ENCODE measurements at places on chromosomes 11 and 22.

GRCh38 chr11:31805037-31805628 lies 6.0 kb downstream of the PAX6 start:
- DNase-seq, result no peak

DNA sequence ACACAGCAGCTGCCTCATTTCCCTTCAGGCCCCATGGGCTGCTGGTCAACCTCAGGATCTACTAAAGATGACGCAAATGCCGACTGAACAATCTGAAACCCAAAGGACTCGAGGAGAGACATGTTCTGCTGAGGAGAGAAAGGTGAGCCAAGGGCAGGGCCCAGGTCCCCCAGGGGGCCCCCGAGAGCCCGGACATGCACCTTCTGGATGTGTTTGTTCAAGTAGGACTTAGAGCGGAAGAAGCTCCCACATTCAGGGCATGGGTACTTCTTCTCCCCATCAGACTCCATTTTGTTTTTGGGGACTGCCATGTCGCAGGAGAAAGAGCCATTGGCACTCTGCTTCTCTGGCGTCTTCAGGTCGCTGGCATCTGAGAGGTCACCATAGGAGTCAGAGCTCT lies 19.3 kb downstream of the PATZ1 start:
- DNase-seq, result no peak

GRCh38 chr11:62217191-62217748 lies 8.8 kb downstream of the SCGB2A1 start:
- DNase-seq, result no peak

DNA sequence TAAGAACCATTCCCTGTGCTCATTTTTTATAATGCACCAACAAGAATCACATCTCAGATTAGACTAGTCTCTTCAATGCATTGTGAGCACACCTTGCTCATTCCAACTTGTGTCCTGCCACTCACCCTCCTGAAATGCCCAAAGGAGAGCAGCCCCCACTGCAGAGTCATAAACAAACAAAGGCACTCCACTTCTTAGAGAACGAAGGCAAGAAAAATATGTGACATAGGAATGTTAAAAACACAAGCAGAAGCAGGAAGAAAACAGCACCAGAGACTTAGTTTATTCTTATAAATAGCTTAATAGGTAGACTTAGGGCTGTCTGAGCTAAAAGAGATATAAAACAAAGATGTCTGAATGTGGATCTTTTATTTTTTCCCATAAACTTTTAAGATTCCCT lies 57.2 kb downstream of the GUCY1A2 start:
- DNase-seq, result no peak

DNA sequence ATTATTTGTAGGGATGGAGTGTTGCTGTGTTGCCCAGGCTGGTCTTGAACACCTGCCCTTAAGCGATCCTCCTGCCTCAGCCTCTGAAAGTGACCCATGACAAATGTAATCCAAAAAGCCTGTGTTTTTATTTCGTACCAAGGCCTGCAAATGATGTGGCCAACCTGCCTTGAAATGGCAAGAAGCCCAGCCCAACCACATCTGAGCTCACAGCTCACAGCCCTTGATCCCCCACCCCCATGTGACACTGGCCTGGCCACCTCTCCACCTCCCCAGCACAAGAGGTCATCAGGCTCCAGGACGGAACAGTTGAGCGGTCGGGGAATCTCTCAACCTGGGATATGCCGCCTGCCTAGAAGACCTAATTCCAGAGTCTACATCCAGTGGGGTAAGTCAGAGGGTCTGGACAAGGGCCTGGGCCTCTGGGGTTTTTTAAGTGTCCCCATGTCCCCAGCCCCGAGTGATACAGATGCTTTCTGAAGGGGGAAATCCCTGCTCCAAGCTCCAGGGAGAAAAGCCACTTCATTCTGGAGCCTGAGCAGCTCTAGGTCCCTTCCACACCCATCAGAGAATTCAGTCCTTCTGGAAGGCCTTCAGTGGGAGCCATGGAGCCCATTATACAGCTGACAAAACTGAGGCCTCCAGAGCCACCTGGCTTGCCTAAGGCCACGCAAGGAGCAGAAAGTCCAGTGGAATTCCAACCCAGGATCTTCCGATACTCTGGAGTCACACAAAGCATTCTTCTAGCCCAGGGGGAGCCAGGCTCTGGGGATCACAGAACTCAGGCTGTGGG lies 70.7 kb downstream of the MN1 start:
- DNase-seq, result no peak

DNA sequence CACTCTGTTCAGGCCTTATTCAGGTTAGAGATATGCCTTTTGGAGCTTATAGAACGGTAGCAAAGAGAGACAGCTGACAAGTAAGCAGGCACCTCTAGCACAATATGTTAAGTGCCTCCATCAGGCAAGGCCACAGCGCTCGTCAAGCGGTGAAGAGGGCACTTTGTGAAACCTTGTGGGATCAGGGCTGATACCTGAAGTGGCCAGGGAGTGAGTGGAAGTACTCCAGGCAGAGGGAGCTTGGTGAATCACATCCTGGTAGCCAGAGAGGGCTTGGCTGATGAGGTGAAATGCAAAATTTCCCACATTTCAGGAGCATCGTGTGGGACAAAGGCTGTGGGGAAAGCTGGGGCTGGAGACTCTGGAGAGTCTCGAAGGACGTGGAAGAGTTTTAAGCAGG lies 87.4 kb downstream of the PKNOX2 start:
- no peak for DNase-seq

GRCh38 chr22:43985532-43985931 lies 30.3 kb downstream of the SAMM50 start:
- no peak for DNase-seq

DNA sequence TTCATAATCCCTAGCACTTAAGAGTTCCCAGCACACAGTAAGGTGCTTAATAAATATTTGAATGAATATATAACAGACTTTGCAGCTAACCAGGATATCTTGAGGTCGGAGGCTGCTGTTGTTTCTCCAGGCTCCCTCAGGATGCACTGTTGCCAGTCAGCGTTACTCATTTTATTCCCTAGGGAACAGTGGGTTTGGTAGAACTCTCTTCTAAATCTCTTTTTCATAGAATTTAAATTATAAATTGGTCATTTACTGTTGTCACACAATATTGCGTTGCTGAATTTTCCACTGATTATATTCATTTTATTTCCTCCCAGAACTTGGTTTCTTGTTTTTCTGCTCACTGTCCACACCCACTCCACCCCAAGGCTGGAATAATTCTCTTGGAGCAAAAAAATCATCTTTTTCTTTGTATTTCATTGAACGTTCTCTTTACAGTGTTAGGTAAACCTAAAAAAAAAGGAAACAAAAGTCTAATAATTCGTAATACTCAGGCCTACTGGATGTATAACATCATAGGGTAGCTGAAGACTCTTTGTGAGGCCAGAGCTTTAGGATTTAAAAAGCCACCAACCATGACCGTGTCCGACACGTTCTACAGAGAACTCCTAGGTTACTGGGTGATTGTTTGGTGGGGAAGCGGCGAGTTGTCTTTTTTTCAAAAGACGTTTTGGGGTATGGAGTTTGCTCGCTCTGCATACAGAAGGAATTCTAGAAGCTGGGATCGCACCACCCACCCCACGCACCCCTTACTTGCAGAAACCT lies 766 bp upstream of the CAPRIN1 start:
- no peak for DNase-seq

DNA sequence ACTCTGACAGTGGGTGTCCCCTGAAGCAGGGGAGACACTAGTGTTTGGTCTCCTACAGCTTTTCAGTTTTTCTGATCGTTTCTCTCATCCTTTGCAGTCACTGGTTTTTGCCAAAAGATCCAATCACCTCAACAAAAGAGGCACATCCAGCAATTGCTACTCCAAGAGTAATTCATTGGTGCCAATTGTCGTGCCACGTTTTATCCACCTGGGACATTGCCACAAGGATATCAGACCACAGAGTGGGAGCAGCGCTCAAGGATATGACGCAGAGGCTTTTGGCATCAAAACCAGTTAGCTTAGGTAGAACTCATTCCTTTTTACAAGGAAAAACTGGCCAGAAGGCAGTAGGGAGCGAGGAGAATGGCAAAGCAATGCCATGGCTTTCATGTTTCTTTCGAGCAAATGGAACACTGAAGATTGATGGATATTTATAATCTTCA lies 40.9 kb upstream of the BLID start:
- peak; percentile 53 for DNase-seq

DNA sequence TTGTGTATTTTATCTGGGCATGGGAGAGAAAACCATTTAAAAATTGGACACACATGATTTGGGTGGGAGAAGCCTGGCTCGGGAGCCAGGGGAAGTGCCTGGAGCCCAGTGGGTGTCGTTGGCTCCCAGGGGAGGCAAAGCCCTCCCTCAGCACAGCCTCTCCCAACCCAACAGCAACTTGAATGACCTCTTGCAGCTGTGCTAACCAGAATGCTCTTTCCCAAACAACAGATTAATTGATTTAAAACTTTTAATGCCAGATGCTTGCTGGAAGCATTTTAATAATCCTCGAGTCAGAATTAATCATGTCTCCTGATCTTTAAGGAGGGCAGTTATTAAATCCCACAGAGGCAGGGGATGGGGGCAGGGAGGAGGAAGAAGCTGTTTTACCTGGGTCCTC lies 401.6 kb downstream of the BUD13 start:
- DNase-seq, result no peak

- DNase-seq, result no peak
These were observed 1.0 kb downstream of the KIAA1671 start for GRCh38 chr22:24953384-24954113.

DNA sequence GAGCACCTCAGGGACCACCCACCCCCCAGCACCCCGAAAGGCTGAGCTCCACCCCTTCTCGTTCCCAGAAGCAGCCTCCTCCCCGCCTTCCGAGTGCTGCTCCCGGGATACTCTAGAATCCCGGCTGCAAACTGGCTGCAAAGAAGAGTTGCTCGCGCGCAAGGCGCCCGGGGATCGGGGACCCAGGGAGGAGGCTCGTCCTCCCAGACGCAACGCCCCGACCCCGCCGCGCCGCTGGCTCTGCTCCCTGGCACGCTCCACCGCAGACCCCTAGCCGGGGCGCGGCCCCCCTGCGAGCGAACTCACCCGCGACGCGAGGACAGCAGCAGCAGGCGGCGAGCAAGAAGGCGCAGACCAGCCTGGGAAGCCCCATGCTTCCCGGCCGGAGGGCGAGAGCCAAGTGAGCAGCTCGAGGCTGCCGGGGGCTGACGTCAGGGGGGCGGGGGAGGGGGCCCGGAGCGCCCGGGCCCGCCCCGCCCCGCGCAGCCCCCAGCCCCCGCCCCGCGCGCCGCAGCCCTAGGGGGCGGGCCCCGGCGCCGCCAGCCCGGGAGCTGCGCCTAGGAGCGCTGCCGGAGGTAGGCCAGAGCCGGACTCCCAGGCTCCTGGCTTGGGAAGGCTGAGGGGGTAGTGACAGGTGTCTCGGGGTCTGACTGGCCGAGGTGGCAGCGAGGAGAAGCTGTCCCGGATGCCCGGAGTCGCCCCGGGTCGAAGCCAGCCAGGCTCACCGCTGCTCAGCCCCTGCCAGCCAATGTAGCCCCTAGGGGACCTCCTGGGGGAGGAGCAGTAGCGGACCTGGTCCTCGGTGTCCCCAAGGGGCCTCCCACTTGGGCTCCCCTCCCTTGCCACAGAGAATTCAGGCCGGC lies at the start of gene MCAM:
TSS of gene MCAM (minus strand) at position 402 of the 863 bp plus-strand sequence. CDS start at position 373, 29 bp downstream.
- peak; percentile 31 for DNase-seq

- no peak for DNase-seq
These were observed 9.0 kb downstream of the CDON start for GRCh38 chr11:126053415-126054286.

DNA sequence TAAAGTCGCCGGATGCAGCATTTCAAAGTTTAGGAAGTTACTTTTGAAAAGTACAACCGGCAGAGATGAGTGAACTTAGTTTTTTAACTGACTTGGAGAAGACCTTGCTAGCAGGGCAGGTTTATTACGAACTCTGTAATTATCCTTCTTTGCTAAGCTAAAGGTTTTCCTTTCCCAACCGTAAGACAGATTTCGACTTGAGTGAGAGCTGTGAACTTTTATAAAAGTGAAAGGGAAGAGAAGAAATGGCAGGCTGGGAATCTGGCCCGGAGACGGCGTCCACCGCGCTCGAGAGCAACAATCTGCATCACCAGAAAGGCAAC lies 659 bp upstream of the TEAD1 start:
- no peak for DNase-seq

GRCh38 chr22:30250661-30251267 lies 4.2 kb upstream of the LIF start:
- no peak for DNase-seq

DNA sequence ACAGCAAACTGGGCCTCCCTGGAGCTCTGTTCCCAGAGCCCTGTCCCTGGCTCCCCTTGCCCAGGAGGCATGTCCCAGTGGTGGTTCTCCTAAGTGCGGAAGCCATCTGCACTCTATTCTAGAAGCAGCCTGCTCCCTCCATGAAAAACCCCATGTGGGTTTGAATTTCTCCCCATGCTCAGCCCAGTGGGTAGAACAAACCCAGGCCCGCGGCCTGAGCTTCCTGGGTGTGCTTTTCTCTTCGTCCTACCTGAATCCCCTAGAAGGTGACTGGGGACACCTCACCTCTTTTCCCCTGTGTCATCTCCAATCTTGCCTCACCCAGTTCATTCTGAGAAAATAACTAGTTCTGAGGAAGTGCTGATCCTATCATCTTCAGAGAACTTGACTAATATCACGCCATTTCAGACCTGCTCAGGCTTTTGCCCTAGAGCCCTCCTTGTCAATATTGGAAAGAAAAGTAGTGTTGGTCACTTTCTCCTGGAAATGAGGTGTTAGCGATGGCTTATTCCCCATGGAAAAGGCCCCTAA lies 15.9 kb downstream of the IL10RA start:
- DNase-seq, result no peak

- DNase-seq, result no peak
These were observed 32.7 kb downstream of the GRAMD4 start for GRCh38 chr22:46652847-46653331.

- no peak for DNase-seq
These were observed 35.0 kb downstream of the TBX1 start for GRCh38 chr22:19795617-19796008.

DNA sequence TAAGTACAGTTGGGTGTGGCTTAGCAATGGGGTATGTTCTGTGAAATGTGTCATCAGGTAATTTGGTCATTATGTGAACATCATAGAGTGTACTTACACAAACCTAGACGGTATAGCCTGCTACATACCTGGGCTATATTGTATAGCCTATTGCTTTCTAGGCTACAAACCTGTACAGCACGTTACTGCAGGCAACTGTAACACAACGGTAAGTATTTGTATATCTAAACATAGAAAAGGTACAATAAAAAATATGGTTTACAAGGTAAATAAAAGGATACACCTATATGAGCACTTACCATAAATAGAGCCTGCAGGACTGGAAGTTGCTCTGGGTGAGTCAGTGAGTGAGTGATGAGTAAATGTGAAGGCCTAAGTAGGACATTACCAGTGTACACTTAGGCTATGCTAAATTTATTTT lies 73.1 kb upstream of the GDPD4 start:
- no peak for DNase-seq
